ENCODE measurements at places on chromosomes 12 and 14.

- no peak for DNase-seq
Observed at GRCh38 chr12:11568155-11568761, 81.2 kb upstream of the ETV6 start.

- no peak for DNase-seq
Observed at GRCh38 chr12:53596920-53597363, 29.2 kb downstream of the ATF7 start.

GRCh38 chr12:11778713-11779685, 129.5 kb downstream of the ETV6 start:
- DNase-seq: no peak

- DNase-seq: no peak
Observed at GRCh38 chr12:100564090-100564489, 9.4 kb upstream of the GAS2L3 start.

- DNase-seq: no peak
Observed at GRCh38 chr12:108826101-108826806, 31.1 kb downstream of the SSH1 start.

GRCh38 chr12:66232263-66232662, 43.2 kb downstream of the IRAK3 start:
- DNase-seq: no peak

GRCh38 chr12:33438025-33438772, 1.4 kb downstream of the SYT10 start:
- DNase-seq: no peak

GRCh38 chr14:31228533-31228932, 20.9 kb upstream of the HECTD1 start:
- DNase-seq: no peak

DNA sequence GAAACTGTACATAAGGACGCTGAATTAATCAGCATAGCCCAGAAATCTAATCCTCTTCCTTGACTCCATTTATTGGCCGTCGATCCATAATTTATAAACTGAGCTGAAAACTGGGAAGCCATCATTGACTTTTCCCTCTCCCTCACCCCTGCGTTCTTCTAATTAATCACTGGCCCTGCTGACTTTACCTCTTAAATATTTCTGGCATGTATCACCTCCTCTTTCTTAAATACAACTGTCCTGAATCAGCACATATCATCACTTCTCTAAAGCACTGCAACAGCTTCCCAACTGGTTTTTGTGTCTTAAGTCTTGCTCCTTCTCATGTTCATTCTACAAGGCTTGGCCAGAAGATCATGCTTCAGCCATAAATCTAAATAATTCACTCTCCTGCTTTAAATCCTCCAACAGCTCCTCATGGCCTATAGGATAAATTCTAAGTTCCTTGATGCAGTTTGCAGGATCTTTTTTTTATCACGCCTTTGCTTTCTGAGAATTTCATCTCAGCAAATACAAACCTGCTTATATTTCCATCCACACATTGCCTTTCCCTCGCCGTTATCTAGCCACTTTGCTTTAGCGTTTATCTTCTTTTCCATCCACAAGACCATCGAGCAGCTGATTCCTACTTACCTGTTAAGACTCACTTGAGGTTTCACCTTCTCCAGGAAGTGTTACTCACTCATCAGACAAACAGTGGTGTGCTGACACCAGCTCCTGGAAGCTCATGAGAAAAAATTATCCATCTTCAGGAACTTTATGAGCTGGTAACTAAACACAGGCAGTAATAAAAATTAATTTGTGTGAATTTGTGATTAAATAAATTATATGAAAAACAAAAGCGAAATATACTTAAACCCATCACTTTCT, 295.6 kb upstream of the FLRT2 start:
- DNase-seq: no peak

- no peak for DNase-seq
Observed at GRCh38 chr12:84976133-84976532, 59.9 kb downstream of the TSPAN19 start.
